Activated T-cell treated with anti-CD3 and anti-CD28 coated beads, Interleukin-2, amount 50 U/mL, for 72 hours (primary cell): ENCODE measurements at places on chromosomes 5 and 9. TPM values are rescaled to one million over a fixed set of nuclear protein-coding genes. Genes with fewer than 3 reads are reported as not detected.

DNA sequence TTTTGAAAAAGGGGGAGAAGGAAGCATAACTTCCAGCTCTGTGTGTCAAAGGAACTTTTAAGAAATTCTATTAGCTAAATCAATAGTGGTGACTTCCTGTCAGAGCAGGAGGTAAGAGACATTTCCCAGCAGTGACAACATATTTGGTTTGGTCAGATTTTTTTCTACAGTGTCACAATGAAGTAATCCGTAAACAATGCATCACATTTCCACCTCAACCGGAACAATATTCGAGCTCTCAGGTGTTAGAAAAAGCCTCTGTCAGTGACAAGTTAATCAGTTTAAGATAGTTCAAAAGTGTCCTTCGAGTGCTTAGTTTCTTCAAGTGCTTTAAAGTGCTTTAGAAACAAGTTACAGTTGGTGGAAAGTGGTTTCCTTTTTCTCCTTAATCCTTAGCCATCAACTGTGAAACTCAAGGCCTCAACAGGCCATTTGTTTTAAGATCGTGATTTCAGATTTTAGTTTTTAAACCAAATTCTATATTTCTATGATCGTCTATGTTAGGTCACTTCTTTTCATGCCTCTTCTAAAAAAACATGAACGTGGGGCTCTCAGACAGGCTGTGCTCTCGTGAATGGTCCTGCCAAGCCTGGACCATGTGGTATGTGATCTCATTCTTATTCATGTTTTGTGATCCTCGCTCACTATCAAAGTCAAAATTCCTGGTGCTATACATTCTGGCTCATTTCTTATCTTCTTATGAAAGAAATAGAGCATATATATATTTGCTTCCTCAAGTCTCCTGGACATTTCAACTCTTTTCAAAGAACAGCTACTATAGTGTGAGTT is 181.9 kb upstream of the HMHB1 start:
- H3K27me3 ChIP-seq: peaks cover 6% of the 10 kb centered on the region
- H3K4me1 ChIP-seq: peaks cover 7% of the 10 kb centered on the region

DNA sequence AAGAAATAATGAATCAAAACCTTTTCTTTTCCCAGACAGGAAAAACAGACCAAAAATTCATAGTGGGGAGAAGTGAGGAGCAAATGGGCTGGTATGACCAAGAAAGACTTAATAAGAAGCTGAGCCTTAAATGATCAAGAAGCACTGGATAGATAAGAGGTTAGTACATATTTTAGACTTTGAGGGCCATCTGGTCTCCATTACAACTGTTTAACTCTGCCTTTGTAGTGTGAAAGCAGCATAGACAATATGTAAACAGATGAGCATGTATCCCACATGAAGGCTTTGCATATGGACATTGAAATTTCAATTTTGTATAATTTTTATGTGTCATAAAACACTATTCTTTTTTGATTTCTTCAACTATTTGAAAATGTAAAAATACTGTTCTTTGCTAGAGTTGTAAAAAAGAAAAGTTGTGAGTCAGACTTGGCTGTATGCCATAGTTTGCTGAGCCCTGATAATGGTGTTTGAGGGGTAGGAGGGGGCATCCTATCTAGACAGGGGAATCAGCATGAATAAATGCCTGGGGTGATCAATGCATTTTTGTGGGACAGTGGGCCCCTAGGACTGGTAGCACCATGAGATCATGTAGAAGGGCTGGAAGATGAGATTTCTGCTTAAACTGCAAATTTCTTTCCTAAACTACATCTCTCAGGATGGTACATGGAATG is 91.8 kb upstream of the GPR151 start:
- no peaks in the 10 kb centered on the region for H3K4me1 ChIP-seq
- no peak overlapping the region for H3K4me3 ChIP-seq
- H3K27ac ChIP-seq: no peak overlapping the region

GRCh38 chr9:72648324-72649126 is 127.1 kb downstream of the TMC1 start:
- no peak overlapping the region for H3K4me3 ChIP-seq
- H3K27ac ChIP-seq: no peak overlapping the region
- peaks cover 9% of the 10 kb centered on the region for H3K27me3 ChIP-seq

- H3K4me1 ChIP-seq: peaks cover 7% of the 10 kb centered on the region
- no peaks in the 10 kb centered on the region for H3K36me3 ChIP-seq
- no peak overlapping the region for H3K27ac ChIP-seq
- peaks cover 9% of the 10 kb centered on the region for H3K27me3 ChIP-seq
- no peak for DNase-seq
Measured at GRCh38 chr5:145978708-145979107, 42.3 kb downstream of the SH3RF2 start.

Gene IFNA13
- not detected for total RNA-seq
